ENCODE measurements at places on chromosomes 7 and 10.

DNA sequence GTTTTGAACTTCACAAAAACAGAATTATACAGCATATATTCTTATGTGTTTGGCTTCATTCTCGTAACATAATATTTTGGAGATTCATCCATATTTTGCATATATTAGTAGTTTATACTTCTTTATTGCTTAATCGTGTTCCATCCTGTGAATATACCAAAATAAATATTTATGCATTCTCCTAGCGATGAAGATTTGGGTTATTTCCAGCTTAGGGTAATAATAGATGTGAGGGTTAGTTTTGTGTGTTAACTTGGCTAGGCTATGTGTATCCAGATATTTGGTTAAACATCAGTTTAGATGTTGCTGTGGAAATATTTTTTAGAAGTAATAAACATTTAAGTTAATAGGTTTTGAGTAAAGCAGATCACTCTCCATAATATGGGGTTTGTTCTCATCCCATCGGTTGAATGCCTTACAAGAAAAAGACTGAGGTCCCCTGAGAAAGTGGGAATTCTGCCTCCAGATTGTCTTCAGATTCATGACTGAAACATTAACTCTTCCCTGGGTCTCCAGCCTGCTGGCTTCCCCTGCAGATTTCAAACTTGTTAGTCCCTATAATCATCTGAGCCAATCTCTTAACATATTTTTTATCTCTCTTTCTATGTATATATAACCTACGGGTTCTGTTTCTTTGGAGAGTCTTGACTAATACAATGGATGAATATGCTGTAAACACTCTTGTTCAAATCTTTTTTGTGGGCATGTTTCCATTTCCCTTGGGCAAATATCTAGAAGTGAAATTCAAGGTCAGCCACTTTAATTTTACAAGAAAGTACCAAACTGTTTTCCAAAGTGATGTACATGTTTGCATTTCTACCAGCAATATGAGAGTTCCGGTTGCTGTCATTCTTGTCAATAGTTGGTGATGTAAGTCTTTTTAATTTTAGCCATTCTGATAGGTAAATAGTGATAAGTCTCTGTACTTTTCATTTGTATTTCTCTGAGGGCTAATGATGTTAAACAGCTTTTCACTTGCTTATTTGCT, 48.7 kb downstream of the PDK4 start:
- DNase-seq: no peak

- no peak for DNase-seq
Measured at GRCh38 chr10:103140469-103140868, 52.6 kb downstream of the NT5C2 start.

GRCh38 chr7:139721821-139722220, 56.0 kb downstream of the HIPK2 start:
- DNase-seq: no peak

GRCh38 chr7:89800761-89801160, 353.5 kb upstream of the STEAP1 start:
- no peak for DNase-seq

- DNase-seq: peak; percentile 97
Measured at GRCh38 chr7:13551503-13551902, 438.0 kb downstream of the ETV1 start.

DNA sequence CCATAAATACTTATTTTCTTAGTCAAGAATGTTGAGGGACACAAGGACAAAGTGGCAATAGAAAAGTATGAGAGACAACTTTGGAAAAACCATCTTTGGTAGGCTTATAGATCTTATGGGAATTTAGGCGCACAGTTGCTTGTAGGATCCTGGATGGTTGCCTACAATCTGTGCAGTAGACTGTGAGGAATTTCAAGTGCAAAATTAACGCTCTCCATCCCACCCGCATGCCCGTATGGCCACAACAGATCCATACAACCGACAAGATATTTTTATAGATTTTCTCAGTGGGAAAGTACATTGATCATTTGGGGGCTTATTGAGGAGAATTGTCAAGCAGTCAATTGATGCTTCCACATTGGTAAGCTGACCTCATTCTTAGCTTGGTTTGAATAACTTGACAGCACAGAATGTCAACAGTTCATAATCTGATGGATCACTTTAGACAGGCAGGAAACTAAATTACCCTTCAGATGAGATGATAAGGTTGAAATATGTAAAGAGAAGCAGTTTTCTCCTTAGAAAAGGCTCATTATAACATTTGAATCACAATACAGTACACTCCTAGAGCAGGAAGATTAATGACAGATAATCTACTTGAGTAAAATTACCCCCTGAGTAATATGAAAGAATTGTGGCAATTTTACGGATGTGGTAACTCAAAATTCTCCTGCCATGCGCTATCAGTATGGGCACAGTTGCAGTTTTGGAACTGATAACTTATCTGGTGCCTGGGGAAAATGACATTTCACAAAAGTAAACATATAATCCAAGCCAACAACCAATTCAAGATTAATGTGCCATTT, 479.7 kb downstream of the KIF20B start:
- DNase-seq: peak; percentile 37

- no peak for DNase-seq
Measured at GRCh38 chr10:35884657-35885071, 242.6 kb upstream of the FZD8 start.

GRCh38 chr10:90911133-90912051, 9.5 kb downstream of the ANKRD1 start:
- peak; percentile 58 for DNase-seq

DNA sequence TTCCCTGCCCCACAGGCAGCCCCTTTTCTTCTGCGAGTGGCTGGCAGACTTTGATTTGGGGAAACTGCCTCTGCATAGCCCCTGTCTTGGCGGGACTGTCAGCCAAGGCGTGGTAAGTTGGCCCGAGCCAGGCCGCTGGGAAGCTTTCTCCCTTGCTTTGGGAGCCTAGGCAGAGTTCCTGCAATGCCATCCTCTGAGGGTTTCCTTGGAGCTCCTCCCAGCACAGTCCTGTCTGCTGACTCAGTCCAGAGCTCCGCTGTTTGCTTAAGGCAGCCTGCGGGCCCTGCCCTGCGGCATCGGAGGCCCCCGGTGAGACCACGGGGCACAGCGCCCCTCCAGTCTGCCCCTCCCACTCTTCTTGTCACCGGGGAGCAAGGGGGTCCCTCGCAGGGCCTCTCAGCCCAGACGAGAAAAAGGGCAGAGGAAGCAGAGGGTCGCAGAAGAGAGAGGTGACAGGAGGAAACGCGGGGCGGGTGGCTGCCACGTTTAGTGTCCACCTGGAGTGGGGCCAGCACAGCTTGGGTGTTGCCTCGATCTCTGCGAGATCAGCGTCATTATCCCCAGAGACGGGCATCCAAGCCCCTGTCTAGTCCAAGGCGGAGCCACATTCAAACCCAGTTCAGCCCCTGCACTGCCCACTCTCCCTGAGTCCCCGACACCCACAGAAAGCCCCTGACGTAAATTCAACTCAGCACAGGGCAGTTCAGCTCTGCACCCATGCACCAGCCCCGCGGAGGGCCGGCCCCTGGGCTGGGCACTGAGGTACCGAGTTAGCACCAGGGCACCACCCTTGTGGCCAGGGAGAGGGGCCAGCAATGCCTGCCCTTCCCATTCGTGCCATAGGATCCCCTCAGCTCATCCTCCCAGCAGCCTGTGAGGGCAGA, 59.0 kb upstream of the CHST15 start:
- DNase-seq: no peak

- DNase-seq: no peak
Measured at GRCh38 chr7:23369100-23369499, 70.0 kb downstream of the MALSU1 start.

DNA sequence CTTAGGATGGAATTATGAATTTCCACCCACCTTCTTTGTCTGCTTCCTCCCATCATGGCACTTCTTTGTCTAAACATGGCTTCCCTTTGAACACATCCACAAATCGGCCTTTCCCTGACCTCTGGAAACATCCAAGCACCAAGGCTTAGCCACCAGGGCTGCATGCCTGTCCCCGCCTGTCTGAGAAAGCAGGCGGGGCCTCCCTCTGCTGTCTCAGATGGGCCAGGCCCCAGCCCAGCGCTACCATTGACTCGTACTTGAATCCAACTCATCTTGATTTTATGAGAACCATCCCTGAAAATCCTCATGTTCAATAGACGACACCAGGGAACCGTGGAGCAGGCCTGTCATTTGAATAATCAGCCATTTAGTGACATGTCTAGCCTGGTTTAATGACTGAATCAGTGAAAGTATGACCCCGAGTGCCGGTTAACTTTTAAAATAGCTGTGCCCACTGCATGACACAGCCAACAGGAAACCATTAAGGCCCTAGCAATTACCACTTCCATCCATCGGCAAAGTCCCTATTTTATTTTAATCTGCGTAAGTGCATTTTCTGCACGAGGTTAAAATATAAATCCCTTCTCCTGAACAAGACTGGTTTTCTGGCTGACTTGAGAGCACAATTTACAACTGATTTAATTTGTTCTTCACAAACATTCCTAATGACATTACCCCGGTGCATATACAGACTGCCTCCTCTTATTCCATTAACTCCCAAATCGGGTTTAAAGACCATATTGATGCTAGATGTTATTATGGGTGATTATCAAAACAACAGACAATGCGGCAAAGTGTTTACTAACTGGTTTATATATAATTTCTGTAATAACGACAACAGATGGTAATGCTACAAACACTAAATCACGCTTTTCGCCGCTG, 194.7 kb downstream of the BUB3 start:
- no peak for DNase-seq

DNA sequence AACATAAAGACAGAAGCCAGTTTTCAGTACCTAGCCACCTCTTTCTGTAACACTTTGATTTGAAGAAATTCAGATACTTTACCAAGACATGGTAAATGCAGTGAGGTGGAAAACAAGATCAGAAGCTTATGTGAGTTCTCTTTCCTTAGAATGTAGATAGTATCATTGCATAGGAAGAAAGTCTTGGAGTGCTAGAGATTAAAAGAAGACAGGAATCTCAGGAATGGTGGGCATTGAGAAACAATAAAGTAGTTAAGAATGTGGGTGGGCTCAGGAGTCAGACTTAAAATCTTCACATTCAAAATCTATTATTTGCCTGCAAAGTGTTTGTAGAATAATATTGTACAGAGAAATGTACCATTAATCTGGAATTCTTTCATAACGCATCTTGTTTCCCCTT, 58.9 kb downstream of the POLL start:
- no peak for DNase-seq

- no peak for DNase-seq
Measured at GRCh38 chr10:13803566-13804554, 217.1 kb downstream of the PRPF18 start.

DNA sequence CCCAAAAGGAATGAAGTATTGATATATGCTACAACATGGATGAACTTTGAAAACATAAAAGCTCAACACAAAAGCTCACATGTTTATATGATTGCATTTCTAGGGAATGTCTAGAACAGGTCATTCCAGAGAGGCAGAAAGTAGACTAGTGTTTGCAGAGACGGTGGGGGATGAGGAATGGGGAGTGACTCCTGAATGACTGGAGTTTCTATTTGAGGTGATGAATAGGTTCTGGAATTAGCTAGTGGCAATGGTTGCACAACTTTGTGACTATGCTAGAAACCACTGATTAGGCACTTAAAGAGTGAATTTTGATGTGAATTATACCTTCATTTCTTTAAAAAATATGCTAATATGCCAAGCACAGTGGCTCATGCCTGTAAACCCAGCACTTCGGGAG, 6.9 kb downstream of the KPNA7 start:
- no peak for DNase-seq

- no peak for DNase-seq
Measured at GRCh38 chr7:49322476-49322875, 398.1 kb downstream of the CDC14C start.

DNA sequence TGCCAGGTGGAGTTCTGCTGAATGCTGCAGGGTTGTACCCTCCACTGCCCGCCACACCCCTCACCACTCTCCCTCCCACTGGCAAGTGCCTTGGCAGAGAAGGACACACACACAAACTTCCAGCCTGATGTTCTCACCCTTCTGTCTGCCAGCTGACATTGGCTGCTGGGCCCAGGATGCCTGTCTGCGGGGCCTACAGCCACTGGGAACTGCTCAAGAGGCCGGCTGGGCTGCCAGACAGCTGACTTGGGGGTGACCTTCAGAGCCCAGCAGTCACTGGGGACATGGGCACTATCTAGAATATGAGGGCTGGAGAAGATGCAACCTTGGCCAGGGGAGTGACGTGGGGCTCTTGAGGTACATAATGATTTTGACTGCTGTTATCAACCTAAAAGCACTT, 157.1 kb downstream of the SH3PXD2A start:
- DNase-seq: no peak

- no peak for DNase-seq
Measured at GRCh38 chr7:146826329-146826728, 709.7 kb downstream of the CNTNAP2 start.

DNA sequence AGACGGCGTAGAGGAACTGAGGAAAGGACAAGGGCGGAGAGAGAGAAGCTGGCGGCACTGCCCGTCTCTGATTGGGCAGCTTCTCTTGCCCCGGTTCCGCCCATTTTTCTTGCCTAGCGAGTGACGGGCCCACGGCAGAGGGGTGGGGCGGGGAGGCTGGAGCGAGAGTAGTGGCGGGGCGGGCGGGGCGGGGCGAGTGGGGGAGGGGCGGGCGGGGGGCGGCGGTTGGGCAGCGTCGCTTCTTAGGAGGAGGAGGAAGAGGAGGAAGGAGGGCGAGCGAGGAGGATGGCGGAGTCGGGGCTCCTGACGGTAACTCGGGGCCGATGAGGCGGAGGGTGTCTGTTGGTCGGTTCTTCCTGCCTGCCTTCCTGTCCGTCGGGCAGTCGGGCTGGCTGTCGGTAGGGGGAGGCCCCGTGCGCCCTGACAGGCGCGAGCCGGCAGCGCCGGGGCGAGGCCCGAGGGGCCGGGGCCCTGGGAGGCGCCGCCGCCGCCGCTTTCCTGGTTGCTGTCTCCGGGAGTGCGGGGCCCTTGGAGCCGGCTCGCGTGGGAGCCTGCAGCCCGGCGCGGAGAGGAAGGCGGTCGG, at the start of gene SHOC2:
Gene SHOC2 (plus strand): TSS at position 256 of the 583 bp plus-strand sequence. CDS start 44,755 bp downstream, outside the sequence.
- DNase-seq: peak; percentile 37

DNA sequence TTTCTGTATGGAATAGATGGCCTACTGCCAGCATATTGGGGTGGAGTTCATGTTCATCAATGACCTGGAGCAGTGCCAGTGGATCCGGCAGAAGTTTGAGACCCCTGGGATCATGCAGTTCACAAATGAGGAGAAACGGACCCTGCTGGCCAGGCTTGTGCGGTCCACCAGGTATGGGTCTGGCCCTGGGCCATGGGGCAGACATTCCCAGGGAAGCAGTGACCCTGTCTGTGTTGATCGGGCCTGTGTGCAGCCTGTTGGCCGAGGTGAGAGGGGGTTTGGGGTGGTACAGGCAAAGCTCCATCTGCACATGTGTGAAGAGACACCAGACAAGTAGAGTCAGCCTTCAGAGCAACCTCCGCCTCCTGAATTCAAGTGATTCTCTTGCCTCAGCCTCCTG, 67.3 kb downstream of the OGDH start:
- no peak for DNase-seq

Measured in NCI-H1105 treated with DMSO at 0.1 percent for 48 hours (cell line).